ENCODE measurements at places on chromosomes 6 and 20. TPM values are rescaled to one million over a fixed set of nuclear protein-coding genes. Genes with fewer than 3 reads are reported as not detected.

ADGB gene
- not detected for polyA plus RNA-seq

BEND6 gene
- polyA plus RNA-seq = 3.3 TPM

CST5 gene
- polyA plus RNA-seq = not detected

IRF4 gene
- 0.30 TPM for polyA plus RNA-seq

All from urinary bladder (tissue), 4 donors.